ENCODE measurements at places on chromosomes 11 and 22.

- DNase-seq: no peak
Observed at GRCh38 chr11:59078435-59078834, 7.7 kb upstream of the GLYATL1B start.

- no peak for DNase-seq
Observed at GRCh38 chr11:122731500-122731913, 76.0 kb downstream of the UBASH3B start.

DNA sequence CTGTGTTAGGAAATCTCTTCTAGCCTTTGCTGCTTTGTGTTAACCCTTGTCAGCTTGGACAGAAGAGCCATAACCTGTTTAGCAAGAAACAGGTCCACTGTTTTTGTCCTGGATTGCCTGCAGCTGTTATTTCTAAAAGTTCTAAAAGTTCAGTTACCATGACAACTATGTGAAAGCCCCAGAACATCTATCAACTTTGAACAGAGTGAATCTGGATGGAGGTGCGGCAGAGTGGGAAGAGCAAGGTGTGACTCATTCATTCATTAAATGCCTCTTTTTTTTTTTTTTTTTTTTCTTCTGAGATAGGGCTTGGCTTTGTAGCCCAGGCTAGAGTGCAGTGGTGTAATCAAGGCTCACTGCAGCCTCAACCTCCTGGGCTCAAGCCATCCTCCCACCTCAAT lies 50.5 kb downstream of the RBX1 start:
- DNase-seq: no peak

DNA sequence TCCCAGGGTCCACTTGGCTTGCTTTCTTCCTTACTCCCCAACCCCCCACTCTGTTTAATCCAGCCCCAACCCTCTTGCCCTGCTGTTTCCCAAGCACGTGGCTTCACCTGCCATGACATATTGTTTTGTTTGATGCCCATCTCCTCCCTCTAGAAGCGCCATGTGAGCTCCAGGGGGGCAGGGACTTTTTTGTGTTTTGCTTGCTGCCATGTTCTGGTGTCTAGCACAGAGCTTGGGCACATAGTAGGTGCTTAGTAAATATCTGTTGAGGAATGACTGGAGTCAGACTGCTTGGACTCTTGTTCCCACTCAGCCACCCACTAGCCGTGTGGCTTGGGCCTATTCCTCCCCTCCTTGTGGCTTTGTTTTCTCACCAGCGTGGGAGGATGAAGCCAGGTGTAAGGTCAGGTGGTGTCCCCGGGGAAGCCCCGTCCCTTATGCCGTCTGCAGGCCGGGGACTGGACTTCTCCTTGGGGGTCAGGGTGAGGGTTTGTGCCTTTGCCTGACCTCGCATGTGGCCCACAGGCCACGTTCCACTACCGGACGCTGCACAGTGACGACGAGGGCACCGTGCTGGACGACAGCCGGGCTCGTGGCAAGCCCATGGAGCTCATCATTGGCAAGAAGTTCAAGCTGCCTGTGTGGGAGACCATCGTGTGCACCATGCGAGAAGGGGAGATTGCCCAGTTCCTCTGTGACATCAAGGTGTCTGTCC lies 3.8 kb downstream of the AIP start:
- no peak for DNase-seq

GRCh38 chr11:68199295-68199987 lies 13.7 kb downstream of the KMT5B start:
- DNase-seq: no peak

DNA sequence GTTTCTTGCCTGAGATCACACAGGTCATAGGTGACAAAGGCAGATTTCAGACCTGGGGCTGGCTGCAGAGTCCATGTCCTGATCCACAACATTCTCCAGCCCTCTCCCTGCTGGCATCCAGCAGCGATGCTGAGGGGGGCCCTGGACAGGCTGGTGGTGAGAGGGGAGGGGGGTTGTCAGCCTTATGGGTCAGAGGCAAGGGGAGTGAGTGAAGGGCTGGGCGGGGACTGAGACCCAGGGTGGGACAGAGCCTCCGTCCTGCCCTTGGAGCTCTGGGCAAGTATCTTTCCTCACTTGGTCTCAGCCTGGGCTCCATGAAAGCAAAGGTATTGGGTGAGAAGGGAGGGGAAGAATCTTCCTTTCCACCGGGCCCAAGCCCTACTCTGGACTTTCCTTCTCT lies 66.7 kb upstream of the RASD2 start:
- DNase-seq: no peak

DNA sequence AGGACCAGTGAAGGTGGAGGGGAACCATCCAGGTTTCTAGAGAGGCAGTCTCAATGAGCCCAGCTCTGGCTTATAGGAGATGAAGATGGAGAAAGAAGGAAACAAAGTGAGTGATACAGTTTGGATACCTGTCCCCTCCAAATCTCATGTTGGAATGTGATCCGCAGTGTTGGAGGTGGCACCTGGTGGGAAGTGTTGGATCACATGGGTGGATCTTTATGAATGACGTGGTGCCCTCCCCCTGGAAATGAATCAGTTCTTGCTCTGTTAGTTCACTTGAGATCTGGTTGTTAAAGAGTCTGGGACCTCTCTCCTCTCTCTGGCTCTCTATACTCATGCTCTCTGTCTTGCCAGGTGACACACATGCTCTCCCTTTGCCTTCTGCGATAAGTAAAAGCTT lies 393.1 kb upstream of the NARS2 start:
- no peak for DNase-seq

- DNase-seq: no peak
Observed at GRCh38 chr22:47063606-47064005, 301.2 kb downstream of the TBC1D22A start.

DNA sequence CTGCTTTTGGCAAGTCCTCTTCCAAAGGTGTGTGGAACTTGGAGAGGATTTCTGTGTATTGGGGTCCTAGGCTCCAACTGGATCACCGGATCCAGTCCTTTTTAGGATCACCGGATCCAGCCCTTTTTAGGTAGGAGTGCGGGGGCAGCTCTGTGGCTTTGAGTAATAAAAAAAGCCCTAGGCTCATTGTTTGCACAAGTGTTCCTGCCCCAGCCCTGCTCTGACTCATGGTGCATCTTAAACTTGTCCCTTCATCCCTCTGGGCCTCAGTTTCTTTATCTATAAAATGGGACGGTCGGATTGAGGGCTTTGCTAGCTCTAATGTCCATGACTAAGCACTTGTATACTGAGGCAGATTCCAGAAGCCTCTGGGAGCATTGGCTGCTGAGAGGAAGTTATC lies 22.7 kb upstream of the CD44 start:
- no peak for DNase-seq

DNA sequence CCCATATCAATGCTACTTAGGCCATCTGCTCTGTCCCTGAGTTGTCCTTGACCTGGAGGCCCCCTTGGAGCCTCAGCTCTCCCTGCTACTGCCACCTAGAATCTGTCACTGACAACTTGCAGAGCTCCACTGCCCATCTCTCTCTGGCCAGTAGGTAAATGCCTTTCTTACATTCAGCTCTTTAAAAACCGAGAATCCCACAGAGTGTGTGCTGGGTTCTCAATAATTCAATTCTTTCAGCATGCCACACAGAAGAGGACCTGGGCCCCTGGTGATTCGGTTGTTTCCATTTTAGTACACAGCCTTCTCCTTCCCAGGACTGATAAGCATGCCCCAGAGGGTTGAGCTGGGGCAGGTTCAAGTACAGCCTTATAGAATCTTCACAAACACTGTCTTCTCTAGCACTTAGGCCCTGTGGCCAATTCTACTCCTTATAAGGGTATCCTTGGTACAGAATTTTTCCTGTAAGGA lies 22.0 kb upstream of the IPO7 start:
- no peak for DNase-seq

GRCh38 chr11:100956351-100956750 lies 173.3 kb downstream of the PGR start:
- no peak for DNase-seq

DNA sequence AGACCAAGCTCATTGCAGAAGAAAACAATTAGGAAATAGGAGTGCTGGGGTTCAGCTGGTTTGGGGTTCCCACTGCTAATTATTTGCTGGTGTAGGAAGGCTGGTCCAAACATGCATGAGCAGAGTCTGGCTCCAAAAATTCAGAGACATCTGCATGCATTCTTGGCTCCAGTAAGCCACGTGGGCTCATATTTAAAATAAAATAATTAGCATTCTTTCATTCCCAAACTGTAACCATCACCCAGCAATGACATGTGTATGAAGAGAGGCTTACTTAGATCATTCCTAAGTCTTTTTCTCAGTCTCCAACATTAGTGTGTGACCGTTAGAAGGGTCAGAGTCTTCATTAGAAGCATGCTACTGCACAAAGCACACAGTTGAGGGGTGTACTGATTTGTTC lies 58.4 kb downstream of the EFCAB6 start:
- DNase-seq: no peak

GRCh38 chr11:76190376-76190775 lies 15.9 kb downstream of the WNT11 start:
- no peak for DNase-seq

- no peak for DNase-seq
Observed at GRCh38 chr11:75233754-75234172, 6.8 kb upstream of the TPBGL start.

GRCh38 chr22:30113494-30113893 lies 33.2 kb downstream of the HORMAD2 start:
- DNase-seq: no peak

DNA sequence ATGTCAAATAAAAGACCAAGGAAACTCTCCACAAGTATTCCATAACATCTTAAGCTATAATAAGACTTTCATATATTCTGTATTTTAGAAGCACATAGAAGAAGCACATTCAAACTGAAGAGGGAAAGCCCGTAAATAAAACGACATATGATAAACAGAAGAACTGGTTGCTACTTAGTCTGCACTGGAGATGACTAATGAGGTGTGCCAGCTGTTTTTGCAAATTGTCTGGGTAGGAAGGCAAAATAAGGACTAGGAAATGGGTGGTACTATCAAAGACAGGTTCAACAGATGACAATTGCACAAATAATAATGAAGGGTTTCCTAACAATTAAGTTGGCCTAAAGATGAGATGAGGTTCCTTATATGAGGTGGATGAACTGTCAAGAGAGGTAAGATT lies 593.2 kb upstream of the CCDC179 start:
- no peak for DNase-seq

DNA sequence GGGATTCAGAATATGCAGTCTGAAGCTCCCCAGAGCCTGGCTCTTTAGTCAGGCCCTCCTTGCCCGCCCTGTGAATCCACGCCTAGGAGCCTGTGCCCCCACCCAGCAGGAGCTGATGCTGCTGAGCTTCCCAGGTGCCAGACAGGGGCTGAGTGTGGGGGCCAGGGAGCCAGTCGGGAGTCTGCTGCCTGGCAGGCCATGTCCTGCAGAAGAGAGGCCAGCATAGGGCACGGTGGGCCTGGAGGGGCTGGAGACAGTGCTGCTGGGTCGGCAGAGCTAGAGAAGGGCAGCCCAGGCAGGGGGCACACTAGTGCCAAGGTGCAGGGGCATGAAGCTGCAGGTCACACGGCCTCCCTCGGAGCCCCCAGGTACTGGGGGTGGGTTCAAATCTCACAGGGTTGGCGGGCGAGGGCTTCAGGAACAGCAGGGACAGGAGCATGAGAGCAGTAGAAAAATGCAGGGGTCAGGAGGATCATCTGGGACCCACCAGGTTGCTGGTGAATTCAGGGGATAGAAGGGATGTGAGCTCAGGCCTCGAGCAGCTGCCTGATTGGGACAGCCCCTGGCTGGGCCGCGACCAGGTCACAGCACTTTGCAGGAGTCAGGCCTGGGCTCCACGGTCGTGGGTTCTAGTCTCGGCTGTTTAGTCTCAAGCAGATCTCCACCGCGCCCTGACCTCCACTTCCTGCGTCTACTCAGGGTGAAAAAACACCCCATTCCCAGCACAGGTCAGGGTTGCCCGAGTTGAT lies 4.1 kb upstream of the SEPTIN5 start:
- no peak for DNase-seq

- no peak for DNase-seq
Observed at GRCh38 chr22:37376643-37377042, 50.6 kb downstream of the ELFN2 start.

DNA sequence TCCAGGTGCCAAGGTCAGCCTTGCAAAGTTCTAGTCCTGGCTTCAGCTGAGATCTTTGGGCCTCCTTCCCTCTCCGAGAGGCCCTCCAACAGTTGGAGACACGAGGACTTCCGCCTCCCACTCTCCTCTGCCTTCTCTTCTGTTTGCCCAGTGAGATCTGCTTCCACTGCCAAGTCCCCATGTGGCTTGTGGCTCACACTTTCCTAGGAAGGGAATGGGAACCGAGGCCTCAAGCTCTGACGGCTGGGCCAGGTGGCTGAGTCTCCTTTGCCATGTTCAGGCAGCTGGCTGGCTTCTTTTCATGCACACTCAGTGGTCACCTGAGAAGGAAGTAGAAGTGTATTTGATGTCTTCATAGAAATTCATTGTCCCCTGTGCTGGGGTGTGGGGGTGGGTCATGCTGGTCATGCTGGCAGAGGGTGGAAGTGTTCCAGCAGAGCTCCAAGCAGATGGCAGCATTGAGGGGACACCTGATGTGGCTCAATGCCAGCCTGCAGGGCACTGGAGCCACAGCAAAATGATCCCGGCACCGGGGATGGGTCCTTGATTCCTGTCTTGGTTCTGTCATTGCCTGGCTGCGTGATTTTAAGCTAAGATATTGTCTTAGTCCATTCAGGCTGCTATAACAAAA lies 130.4 kb downstream of the ADAMTS15 start:
- no peak for DNase-seq

DNA sequence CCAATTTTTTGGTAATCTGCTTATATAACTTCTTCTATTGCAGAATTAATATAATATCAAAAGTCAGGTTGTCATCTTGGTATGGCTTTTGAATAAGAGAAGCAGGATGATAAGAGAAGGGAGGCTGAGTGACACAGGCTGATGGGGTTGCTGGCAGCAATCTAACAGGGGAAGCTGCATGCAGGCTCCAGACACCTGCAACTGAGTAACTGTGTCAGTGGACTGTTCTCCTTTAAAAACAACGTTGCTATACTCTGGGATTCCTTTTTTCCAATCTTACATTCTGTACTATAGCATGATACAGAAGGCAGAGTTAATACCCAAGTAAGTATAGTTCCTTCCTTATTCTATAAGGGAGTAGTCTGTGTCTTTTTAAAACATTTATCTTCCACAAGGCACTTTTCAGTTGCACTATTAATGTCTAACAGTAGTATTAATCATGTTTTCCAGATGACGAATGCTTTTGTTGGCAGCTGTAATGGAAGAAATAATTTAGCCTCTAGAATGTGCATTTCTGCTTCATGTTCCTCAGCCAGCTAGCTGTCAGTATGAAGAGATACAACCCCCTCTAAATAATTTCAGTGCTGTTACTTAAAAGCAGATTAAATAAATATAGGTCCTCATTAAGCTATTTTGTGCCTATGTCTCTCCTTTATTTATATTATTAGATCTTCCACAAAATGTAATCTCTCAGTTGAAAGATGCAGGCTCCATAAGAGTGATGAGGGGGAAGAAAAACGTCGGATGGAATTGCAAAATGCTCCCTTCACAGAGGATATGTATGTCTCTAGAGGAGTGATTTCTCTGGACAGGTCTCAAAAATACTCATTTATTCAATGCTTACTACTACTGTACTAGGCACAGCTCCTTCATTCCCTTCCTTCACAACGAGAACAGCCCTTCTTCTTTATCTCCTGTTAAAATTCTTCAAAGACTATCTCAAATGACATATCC lies 50.8 kb downstream of the ATG16L2 start:
- no peak for DNase-seq
